DMS79 treated with DMSO at 0.1 percent for 48 hours (cell line): ENCODE measurements at places on chromosomes 16 and 17.

DNA sequence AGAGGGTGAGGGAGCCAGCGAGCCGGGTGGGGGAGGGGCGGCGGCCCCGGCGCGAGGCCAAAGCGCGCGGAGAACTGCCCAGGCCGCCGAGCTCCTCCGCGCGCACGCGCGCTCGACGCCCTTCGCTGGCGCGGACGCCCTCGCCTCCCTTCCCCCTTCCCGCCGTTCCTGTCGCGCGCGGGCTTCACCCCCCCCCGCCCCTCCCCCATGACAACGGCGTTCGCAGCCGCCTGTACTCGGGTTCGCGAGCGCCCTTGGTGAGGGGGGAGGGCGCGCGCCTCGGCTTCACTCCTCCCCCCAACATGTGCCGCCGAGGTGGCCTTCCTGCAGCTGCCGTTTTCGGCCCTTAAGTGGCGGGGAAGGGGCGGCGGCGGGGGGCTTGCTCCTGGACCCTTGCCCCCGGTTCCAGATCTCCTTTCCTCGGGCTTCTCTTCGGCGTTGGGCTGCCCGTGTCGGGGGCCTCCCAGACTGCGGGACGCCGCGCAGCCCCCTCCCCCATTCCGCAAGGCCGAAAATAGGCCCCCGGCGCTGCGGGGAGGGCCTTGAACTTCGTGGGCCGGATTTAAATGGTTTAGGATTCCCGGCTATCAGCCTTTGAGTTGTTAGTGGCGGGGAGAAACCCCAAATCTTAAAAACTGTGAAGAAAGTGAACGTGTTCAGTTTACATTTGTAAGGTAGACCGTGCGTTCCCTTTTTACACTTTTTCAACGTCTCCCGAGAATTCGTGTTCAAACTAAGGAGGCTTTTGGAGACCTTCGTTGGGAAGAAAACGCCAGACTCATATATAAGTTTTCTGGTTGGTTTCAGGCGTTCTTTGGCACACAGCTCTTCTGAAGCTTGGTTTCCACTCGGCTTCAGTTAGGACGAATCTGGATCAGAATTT lies 653 bp downstream of the SRRM2 start:
- peak; percentile 59 for DNase-seq

GRCh38 chr16:80040814-80041213 lies 440.3 kb upstream of the MAF start:
- no peak for DNase-seq

DNA sequence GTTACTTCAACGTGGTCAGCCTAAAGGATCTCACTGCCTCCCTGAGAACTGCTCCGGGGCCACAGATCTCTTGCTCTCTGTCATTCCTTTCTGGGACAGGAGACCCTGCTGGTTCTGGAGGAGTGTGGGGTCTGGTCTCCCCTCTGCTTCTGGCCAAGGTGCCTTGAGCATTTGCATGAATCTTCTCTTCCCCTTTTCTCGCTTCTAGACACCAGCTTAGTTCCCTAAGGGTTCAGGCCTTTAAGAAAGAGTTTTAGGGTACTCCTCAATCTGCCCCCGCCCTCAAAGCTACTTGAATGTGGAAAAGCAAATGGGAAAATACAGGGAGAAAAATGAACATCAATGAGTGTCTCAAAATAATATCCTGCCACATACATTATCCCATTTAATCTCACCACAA lies 48.1 kb downstream of the WSB1 start:
- no peak for DNase-seq

DNA sequence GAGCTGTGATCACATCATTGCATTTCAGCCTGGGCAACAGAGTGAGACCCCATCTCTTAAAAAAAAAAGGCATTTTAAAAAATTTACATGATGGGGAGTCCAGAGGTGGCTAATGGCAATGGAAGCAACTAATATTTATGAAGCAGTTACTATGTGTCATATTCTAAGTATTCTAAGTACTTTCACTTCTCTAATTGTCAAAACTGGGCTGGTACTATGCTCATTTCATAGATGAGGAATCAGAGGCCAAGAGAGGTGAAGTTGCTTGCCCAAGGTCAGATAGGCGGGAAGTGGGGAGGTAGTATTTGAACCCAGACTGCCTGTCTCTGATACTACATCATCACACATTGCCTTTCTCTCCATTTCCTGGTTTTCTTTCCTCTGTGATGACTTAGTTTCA lies 50.7 kb downstream of the SLC5A11 start:
- DNase-seq, result no peak

- DNase-seq, result no peak
Observed at GRCh38 chr16:28098959-28099945, 35.7 kb upstream of the GSG1L start.

- DNase-seq, result no peak
Observed at GRCh38 chr16:7471268-7471667, 138.6 kb downstream of the RBFOX1 start.

- no peak for DNase-seq
Observed at GRCh38 chr17:73342541-73343167, 30.9 kb upstream of the CDC42EP4 start.

- no peak for DNase-seq
Observed at GRCh38 chr16:77220427-77220826, 21.2 kb downstream of the SYCE1L start.

- DNase-seq, result no peak
Observed at GRCh38 chr16:20768121-20768520, 4.3 kb downstream of the ACSM3 start.

- DNase-seq, result no peak
Observed at GRCh38 chr16:86884390-86884650, 306.0 kb downstream of the FOXL1 start.

GRCh38 chr17:59366773-59367656 lies 35.6 kb downstream of the YPEL2 start:
- peak; percentile 14 for DNase-seq

GRCh38 chr17:47279062-47279801 lies 25.6 kb downstream of the ITGB3 start:
- no peak for DNase-seq

GRCh38 chr17:35175638-35176415 lies 18.4 kb downstream of the SLC35G3 start:
- no peak for DNase-seq

GRCh38 chr17:40190197-40191021 lies 13.1 kb downstream of the RAPGEFL1 start:
- peak; percentile 62 for DNase-seq

DNA sequence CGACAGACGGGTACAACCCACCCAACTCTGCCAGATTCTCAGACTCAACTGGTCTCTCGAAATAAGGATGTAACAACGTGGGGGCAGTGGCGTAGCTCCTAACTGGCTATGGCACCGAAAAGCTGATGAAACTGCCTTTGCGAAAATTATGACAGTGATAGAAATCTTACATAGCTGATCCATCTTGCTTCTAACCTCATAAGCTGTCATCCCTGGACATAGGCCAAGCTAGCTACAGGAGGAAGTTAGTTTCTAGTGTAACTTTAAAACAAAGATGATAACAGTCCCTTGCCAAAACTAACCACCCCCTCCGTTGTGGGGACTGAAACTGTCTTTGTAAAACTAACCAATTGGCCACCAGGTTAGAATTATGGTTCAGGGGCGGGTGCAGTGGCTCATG lies 220.1 kb downstream of the SLC39A11 start:
- no peak for DNase-seq

DNA sequence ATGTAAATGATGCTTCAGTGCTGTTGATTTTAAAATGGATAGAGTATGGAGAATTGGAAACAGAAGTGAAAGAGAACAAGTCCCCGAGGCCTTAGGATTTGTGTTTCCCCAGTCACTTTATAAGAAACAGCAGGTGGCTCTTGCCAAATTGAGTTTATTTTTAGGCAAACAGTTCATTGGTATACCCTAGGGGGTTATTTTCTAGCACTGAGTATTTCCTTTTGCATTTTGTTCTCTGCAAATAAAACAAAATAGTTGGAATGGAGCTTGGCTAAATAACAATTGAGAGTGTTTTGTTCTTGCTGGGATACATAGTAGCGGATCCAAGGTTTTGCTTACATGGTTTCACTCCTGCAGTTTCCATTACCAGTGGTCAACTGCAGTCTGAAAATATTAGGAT lies 591.1 kb upstream of the C16orf82 start:
- DNase-seq, result no peak

- DNase-seq, result peak; percentile 49
Observed at GRCh38 chr17:50100921-50101345, 5.8 kb downstream of the PDK2 start.

GRCh38 chr16:13229039-13229438 lies 327.6 kb downstream of the SHISA9 start:
- DNase-seq, result no peak

DNA sequence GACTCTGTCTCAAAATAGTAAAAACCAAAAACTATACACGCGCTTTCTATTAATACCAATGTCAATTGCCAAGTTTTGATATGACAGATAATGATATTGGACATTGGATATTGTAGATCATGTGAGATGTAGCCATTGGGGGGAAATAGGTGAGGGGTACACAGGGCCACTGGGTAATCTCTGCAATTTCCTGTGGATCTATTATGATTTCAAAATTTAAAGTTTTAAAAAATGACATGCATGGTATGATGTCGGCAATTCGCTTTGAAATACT lies 266.0 kb downstream of the PARN start:
- no peak for DNase-seq

- peak; percentile 39 for DNase-seq
Observed at GRCh38 chr16:75305364-75306098, 54.1 kb upstream of the BCAR1 start.

DNA sequence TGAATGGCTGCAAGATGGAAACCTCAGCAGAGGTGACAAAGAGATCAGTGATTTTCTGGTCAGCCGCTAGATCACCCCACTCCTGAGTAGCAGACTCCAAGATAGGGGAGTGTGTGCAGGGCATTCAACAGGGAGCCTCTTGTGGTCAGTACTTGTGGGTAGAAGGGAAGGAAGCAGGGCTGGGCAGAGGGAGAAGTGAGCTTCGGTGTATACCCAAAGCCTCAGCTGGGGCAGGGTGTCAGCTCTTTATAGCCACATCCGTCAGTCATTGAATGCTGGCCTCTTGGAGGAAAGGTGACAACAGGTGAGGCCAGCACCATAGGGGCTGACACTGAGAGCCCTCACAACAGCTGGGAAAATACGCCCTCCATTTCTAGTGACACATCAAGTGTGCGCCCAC lies 2.2 kb upstream of the SLC12A3 start:
- no peak for DNase-seq
